ENCODE measurements at places on chromosomes 5 and 9.

GRCh38 chr9:87112656-87113055 lies 165.3 kb upstream of the GAS1 start:
- no peak for DNase-seq

DNA sequence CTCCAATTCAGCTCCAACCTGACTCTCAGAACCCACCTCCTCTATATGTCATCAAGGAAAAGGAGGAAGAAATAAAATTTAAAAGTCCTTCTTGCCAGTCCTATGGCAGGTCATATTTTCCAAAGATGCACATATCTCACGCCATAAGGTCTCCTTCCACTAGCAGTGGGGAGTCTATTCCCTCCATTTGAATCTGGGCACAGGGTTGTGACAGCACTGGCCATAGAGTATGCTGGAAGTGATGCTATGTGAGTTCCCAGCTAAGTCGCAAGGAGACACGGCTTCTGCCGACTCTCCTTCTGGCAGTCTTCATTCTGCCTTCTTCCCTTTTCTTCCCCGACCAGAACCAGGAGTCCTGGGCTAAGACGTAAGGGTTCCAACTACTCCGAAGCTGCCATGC lies 883.9 kb upstream of the DMAC1 start:
- no peak for DNase-seq

GRCh38 chr9:130857864-130858738 lies 23.0 kb downstream of the ABL1 start:
- DNase-seq: no peak

GRCh38 chr5:69275563-69275962 lies 40.9 kb downstream of the CDK7 start:
- DNase-seq: no peak

- DNase-seq: no peak
Observed at GRCh38 chr5:95069948-95070347, 214.9 kb downstream of the MCTP1 start.

GRCh38 chr5:116922532-116922931 lies 347.9 kb upstream of the SEMA6A start:
- DNase-seq: no peak

GRCh38 chr9:125238127-125238914 lies 2.8 kb downstream of the HSPA5 start:
- no peak for DNase-seq

DNA sequence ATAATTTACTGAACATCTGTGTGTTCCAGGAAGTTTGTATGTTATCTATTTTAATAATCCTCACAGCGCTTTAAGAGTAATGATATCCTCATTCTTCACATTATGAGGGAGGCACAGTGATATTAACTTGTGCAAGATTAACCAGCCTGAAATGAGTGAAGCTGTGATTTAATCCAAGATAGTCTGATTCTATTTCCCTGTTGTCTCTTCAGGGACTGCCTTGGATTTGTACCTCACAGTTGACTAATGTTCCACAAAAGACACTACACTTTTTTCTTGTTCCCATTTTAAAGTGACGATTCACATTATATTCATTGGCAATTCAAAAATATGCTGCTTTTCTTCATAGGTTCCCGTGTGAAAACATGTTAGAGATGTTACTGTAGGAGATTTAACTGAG lies 125.3 kb upstream of the GNA14 start:
- no peak for DNase-seq

DNA sequence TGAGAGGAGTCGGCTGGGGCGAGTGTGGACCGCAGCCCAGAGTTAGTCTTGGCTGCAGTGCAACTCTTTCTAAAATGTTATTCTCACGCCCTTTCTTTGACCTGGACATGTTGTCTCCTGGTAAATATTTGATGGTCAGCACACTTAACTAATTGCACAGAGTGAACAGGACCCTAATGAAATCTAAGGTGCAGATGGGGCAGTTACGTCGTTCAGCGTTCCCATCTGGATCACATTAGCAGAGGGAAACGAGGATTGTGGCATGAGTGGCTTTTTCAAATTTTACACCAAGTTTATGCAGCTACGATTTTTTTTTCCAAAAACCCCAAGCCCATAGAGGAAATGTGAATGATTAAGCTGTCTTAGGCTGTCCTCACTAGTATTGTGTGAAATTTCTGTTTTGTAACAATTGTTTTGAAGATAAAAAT lies 483 bp downstream of the C9orf85 start:
- no peak for DNase-seq

GRCh38 chr9:129353697-129354336 lies 175.8 kb upstream of the IER5L start:
- DNase-seq: no peak

- DNase-seq: peak; percentile 36
Observed at GRCh38 chr5:179316982-179317381, 28.3 kb downstream of the ADAMTS2 start.

DNA sequence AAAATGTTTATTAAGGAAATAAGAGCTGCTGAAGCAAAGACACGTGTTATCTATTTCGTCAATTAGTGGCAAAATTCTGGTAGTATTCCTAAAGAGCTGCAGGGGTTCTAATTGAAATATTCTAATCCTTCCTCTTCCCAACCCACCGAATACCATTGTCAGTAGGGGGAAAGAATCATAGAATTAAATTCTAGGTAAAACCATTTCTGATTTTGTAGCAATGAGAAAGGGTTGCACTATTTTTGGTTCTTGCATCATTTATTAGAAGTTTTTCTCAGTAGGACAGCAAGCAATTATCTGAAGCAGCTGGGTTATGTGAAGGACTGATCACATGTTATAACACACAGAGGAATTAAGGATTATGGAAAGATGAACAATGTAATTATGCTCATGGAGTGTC lies 80.3 kb upstream of the SEMA6A start:
- no peak for DNase-seq

DNA sequence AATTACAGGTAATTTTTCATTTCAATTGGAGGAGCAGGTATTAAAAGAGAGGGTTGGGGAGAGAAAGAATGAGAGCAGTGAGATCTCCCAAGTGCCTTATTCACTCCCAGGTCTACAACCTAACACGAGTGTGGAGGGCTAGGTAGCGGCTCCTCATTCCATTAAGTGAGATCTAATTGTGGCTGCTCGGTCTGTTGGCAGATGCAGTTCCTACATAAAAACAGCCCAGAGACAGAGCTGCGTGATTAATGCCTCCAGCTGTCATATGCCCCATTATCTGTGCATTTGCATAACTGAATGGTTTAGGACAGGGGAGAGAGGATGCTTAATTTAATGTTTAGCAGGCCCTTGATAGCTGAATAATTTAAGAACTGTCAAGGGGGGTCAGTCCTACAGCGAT lies 100.5 kb downstream of the PSAT1 start:
- no peak for DNase-seq

DNA sequence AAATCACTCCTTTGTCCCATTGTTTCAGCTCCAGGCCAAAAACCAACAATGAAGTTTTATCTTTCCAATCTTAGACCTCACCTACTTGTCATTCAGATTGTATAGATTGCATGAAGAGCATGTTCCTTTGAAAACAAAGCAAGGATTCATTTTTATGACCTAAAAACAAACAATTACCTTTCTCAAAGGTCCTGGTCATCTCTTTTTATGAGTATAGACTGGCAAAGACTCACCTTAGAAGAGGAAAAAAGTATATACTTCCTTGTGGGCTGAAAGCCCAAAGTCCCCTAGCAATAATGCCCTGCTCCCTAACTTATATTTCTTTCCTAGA lies 28.4 kb upstream of the TLE1 start:
- no peak for DNase-seq

GRCh38 chr9:105360344-105360743 lies 87.5 kb upstream of the FSD1L start:
- no peak for DNase-seq

- DNase-seq: no peak
Observed at GRCh38 chr9:15403155-15403554, 19.5 kb upstream of the SNAPC3 start.

DNA sequence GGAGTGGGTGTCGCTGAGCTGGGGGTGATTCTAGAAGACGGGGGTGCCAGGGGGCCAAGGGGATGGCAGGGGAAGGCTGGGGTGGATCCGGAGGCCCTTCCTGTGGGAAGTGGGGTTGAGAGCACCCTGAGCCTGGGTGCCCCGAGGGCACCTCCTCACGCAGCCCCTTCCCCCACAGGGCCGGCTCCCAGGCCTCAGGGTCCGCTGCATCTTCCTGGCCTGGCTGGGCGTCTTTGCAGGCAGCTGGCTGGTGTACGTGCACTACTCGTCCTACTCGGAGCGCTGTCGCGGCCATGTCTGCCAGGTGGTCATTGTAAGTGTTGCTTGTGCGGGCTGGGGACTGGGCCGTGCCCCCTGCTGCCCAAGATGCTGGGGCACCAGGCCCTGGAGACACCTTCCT lies 5.0 kb downstream of the DIPK1B start:
- peak; percentile 68 for DNase-seq

- DNase-seq: no peak
Observed at GRCh38 chr9:114055894-114056293, 22.2 kb downstream of the AMBP start.

GRCh38 chr5:56145106-56145505 lies 88.0 kb downstream of the ANKRD55 start:
- DNase-seq: no peak

GRCh38 chr5:56494300-56494731 lies 261.2 kb upstream of the ANKRD55 start:
- DNase-seq: no peak

DNA sequence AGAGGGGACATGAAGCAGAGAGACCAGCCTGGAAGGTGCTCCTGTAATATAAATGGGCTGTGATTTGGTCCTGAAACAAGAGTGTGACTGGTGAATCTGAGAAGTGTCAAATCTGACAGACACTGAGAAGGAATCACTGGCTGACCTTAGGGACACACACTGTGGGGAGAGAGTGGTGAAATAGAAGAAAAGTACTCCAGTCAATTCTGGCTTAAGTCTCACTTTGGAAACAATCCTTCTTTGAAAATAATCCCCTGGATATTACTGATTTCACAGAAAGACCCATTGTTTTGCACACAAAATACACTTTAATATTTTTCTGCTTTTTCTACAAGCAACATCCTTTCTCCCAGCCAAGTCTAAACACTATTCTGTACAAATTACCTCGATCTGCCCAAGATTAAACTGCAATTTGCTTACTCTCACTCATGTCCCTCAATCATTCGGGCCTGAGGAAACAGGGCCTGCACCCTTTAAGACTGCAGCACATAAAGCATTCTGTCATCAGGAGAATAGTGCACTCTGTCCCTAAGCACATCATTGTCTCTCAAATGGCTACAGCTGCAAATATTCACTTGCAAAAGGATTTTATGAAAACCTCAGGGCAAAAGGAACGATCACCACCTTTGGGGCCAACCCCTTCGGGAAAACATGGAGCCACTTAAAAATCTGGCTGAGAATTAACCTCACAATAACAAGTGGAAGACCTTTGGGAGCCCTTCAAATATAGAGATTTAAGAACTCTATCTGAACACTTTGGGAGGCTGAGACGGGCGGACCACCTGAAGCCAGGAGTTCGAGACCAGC lies 68.6 kb downstream of the MAPKAP1 start:
- no peak for DNase-seq

GRCh38 chr9:462606-463005 lies 247.9 kb downstream of the DOCK8 start:
- DNase-seq: no peak

DNA sequence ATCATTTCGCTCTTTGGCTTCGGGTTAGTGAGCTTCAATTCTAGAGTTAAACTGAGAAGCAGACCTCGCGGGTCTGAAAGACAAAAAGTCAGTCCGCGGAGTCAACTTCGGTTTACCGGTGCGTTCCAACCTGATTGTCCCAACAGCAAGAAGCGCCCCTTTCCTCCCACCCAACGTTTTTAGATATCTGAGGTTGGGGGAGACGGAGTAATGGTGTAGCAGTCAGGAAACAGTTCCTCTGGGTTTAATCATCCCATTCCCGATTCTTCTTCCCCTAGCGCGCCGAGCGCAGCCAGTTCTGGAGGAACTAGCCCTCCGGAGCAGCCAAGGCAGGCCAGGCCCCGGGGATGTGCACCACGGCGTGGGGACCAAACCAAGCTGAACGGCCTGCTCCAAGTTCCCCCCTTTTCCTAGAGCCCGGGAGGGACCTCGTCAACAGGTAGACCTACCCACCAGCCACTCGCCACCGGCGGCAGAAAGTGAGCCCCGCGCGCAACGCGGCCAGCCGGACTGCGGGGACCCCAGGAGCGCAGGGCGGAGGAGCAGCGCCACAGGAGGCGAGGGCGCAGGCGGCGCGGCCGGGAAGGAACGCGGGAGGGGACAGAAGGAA lies 622 bp upstream of the ISL1 start:
- no peak for DNase-seq

DNA sequence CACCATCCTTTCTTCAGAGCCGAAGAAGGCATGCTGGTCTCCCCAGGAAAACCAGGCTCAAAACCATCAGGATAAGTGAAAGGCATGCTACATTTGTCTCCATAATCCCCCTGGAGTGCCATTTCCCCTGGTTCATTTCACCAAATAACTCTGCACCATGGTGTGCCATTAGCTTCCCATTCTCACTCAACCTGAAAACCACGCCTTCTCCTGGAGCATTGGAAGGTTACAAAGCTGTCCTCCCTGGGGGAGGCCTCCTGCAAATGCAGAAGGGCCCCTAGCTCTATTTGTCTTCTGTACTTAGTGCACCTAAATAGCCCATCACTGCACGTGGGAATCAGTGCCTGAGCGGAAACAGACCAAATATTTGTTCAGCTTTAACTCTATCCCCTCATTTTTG lies 90.2 kb upstream of the ICE1 start:
- no peak for DNase-seq

GRCh38 chr5:77086368-77086688 lies 757 bp downstream of the ZBED3 start:
- DNase-seq: no peak

DNA sequence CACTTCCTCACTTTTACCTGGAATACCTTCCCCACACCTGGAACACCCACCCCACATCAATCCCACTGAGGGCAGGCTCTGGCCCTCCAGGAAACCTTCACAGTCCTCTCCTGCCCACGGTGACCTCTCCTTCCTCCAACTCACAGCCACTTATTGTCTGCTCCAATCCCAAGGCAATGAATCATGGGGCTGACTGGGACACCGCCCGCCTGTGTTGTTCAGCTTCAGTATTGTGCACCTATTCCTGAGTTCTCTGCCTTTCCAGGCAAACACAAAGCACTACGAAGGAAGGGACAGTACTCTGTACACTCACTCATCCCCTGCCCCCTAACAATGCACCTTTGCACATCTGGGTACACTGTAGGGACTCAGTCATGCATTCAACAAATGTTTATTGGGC lies 7.3 kb downstream of the PCDH1 start:
- peak; percentile 29 for DNase-seq
